Pons (tissue), 1 donor: ENCODE measurements at places on chromosomes 6 and 20.

GRCh38 chr6:15101130-15101529 lies 144.7 kb upstream of the JARID2 start:
- no peak for DNase-seq

DNA sequence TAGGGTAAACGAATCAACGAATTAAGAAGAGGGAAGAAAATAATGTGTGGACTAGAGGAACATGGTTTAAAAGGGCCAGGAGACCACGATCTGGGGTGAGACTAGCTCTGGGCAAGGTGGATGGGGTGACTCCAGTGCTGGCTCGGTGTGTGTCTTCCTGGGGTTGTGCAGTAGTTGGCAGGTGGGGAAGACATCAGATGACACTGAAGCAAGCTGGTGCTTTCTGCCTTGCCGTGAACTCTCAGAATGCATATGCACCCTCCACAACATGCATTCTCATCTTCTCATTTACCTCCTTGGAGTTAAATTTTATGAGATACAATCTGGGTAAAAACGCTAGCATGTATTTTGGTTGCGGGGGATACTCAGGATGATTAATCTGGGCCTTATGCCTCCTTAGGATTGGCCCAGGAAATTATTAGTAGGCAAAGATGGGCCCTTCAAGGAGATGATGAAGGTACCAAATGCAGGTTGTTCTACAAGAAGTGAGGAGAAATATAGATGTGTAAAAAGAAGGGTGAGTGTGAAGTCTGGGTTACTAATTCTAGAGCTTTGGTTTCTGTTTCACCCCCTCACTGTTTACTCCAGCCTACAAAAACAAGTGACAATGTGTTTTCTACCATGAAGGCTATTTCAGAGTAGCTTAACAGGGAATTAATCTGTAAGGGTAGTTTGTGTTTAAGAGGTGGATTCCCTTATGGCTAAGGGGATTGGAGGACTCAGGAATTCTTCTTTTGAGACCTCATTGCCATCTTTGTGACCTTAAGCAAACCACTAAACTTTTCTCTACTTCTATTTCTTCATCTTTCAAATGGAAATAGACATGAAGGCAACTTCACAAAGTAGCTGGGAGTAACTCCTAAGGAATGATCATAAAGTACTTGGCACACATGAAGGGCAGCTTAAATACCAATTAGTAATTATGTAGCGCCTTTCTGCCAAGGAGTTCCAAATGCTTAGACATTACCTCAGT lies 71.0 kb upstream of the SUPT3H start:
- DNase-seq = no peak

GRCh38 chr6:36697481-36697903 lies at the start of gene RAB44:
Gene RAB44 (plus strand): TSS chr6:36697826. CDS start chr6:36704236, 6,410 bp downstream.
- no peak for DNase-seq

- no peak for DNase-seq
Observed at GRCh38 chr6:152671171-152671570, 26.5 kb upstream of the MYCT1 start.

DNA sequence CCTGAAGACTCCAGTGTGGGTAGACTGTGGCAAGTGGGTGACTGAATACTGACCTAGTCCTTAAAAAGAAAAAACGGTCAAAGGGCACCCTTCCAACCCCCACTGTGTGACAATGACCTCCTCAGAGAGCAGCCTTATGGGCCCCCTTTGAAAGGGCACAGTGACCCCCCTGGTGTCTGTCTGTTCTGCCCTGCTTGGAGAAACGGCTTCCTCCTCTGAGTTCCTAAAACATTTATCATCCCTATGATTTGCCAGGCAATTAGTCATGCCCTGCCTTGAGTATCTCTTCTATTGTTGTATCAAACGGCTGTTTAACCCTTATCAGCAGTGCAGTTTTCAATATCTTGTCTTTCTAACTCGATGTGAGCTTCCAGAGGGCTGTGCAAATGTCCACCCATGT lies 21.0 kb upstream of the STX16 start:
- DNase-seq = no peak

- DNase-seq = no peak
Observed at GRCh38 chr20:32999603-33000250, 4.5 kb downstream of the SUN5 start.

GRCh38 chr6:101486124-101486523 lies 92.6 kb downstream of the GRIK2 start:
- no peak for DNase-seq

GRCh38 chr20:34986311-34987287 lies 30.9 kb downstream of the MYH7B start:
- no peak for DNase-seq

DNA sequence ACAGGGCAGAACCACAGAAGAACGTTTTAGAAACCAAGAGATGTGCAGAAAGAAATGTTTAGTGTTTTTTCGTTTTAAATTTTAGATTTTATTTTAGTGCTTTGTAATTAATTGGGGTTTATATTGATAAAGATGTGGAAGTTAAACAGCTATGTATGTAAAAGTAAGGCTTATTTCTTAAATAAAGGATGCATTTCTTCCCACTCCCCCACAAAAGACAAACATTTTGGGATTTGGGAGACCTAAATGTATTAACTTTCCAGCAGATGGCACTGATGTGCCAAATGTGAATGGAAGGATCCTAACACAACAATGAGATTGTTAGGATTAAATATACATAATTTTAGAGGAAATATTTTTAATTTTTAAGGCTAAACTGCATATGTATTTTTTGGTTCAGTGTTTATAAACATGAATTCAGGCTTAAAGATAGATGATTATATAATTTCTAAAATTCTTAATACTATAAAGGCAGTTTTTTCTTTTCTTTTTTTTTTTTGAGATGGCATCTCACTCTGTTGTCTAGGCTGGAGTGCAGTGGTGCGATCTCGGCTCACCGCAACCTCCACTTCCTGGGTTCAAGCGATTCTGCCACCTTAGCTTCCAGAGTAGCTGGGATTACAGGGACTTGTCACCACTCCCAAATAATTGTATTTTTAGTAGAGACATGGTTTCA lies 12.0 kb downstream of the PFDN4 start:
- DNase-seq = peak; percentile 69
